ENCODE measurements at places on chromosomes 2 and 18. TPM values are rescaled to one million over a fixed set of nuclear protein-coding genes. Genes with fewer than 3 reads are reported as not detected.

DNA sequence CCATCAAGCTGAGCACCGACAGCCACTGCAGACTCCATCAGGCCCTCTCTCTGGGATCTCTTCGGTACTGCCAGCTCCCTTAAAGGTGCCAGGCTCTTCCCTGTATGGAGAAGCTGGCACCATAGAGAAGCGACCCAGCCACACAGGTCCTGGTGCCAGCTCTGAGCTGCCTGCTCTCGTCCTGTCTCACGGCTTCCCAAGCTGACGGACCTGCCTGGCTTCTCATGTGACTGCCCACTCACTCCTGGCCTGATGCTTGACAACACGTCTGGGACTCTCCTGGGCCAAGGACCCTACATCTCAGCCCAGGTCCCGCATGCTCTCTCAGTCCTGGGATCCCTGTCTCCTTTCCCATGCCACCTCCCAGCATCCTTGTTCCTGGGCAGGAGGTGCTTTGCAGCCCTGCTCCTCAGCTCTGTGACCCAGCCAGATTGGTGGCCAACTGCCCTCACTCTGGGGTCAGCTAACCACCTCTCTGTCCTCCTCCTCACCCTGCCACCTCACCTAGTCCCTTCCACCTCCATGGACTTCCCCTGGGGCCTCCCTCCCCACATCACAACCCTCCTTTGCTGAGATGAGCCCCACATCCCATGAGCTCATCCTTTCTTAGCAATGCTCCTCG is 12.5 kb upstream of the ATOH8 start:
- DNase-seq = no peak

- no peak for DNase-seq
Observed at GRCh38 chr2:206955253-206955652, 15.9 kb downstream of the CPO start.

DNA sequence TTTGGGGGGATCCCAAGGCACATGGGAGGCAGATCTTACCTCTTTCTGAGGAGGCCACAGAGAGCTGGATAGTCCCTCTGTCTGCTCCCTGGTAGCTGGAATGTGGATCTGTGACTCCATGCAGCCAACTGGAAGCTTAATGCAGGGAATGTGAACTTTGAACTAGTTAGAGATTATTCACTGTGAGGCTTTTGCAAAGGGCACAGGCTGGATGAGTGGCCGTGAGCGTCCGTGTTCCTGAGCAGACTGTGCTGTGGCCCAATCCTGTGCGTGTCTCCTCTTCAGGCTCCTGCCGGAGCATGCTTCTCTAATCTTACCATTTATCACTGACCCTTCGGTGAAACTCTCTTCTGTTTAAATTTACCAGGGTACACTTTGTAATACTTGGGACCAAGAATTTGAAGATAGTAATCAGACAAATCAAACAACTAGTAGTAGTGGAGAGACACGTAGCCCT is 187.6 kb downstream of the PTPRM start:
- no peak for DNase-seq

GRCh38 chr2:239035361-239035814 is 187.5 kb downstream of the TWIST2 start:
- DNase-seq = no peak

DNA sequence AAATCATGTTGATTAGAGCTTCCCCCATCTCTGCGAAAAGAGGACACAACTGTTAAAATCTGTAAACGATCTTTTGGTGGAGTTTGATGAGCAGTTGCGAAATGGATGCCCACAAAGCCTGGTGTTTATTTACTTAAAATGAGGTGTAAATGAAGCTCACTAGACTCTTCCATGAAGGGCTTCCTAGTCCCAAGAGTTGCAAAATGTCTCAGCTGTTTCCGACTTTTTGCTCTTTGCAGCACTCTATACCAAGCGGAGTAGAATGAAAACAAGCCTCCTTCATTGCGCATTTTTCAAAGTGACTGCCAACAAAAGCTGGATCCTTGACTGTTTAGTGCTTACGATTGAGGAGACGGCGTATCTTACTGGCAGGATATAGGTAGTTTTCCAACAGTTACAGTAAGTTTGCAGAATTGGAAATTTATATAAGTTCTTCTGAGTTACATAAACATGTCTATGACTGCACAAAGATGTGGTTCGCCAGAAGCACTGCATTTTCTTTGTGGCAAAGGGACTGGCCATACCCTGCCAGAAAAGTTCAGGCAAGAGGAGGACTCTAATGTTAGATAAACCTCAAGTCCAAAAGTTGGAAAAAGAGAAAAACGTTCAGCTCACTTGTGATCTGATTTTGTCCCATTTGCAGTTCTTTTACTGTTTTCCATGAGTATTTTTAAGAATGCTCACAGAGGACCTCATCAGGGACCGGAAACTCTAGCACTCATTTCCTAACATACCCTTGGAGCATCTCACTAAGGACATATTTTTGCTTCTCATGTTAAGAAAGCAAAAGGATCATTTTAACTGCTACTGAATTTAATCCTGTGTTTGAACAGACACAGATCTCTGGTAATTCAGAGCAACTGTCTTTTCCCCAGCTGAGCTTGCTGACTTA is 42.7 kb downstream of the COLEC12 start:
- no peak for DNase-seq

GRCh38 chr2:199462347-199462955 is 4.7 kb upstream of the SATB2 start:
- no peak for DNase-seq

- no peak for DNase-seq
Observed at GRCh38 chr2:134454931-134455330, 201.1 kb downstream of the MGAT5 start.

GRCh38 chr2:218002143-218002844 is 501 bp downstream of the TNS1 start:
- no peak for DNase-seq

GRCh38 chr2:108981846-108982245 is 7.2 kb downstream of the EDAR start:
- no peak for DNase-seq

DNA sequence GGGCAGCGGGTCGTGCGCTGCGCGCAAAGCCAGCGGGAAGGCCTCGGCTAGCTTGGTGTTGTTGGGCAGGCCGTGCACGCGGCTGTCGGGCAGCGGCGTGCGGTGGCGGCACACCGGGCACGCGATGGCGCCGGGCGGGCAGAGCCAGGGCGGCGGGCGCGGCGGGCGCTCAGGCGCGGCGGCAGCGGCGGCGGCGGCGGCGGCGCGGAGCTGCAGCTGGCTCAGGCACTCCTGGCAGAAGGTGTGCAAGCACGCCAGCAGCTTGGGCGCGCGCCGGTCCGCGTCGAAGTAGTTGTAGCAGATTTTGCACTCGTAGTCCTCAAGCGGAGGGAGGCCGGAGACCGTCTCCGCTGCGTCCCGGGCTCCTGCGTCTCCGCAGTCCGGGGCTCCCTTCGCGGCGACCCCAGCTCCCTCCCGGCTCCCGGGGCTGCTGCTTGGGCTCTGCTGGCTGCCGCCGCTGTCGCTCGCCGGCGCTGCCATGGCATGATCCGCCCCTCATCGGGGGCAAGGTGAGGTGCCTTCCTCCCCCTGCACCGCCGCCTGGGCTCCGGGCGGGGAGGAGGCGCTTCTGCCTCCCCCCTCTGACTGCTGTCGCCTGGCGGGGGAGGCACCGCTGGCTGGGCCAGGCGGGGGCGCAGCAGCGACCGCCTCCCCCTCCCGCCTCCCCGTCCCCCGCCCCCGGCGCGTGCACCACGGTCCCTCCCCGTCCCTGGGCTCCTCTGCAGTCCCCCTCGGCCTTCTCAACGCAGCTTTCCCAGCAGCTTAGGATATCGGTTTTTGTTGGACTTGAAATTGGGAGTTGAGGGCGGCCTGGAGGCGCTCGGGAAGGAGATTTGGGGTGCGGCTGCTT is 21.0 kb upstream of the PAX3 start:
- no peak for DNase-seq

GRCh38 chr2:184780384-184780783 is 182.1 kb downstream of the ZNF804A start:
- no peak for DNase-seq

DNA sequence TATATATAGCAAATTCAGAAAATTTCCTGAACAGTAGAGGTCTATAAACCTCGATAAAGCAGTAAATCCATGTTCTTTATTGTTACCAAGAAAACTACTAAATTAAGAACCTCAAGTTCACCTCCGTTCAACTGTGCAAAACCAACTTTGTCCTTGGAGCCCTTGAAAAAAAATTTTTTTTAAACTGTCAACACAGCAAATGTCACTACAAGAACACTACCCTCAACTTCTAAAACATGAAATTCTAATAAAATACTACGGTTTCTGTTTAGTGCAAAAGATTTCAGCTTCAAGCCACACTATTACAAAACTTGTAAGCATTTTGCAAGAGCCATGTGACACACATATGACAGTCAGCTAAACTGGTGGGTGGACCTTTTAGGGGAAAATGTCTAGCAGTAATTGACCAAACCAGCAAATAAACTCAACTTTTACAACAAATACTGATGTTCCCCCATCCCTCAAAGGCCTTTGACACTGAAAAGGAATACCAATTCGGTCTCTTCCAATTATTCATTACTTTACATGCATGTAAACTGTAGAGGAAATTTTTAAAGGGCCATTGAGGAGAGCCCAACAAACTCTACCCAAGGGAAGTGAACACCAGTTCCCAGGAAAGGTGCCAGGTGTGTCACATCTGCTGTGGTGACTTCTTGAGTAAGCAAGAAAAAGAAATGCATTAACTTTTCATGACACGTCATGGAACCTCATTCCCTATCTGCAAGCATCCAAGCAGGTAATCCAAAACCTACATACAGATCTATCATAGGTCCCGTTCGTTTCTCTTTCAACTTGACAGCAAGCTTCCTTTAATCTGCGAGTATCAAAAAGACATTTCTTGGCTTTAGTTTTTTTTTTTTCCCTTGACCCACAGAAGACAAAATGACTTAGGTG is 1.4 kb downstream of the RAB1A start:
- DNase-seq = no peak

DNA sequence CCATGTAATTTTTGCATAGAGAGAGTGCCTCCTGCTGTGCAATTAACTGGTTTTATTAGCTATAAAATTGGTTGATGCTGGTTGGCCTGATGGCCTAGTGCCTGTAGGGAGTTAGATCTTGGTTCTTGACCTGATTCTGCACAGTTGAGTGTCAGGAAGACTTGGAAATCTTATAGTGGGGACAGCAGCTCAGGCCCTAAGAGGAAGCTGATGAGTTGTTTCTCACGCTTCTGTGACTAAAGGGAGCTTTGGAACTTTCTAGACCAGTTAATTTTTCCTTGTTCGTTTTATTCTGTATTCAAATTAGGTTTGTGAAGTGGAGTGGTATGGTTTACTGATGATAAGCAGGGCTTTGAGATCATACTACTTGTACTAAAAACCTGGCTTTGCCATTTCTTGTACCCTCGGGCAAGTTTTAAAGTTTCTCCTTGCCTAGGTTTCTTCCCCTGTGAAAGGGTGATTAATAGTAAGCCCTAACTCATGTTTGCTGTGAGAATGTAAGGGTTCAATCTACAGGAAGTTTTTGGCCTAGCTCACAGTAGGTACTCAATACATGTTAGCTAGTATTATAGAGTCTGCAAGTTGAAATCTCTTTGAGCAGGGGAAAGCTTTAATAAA is 82.1 kb downstream of the MAP3K20 start:
- no peak for DNase-seq

GRCh38 chr2:238574490-238575271 is 148.0 kb downstream of the ASB1 start:
- no peak for DNase-seq

Gene CCDC121
- 12.0 TPM for polyA plus RNA-seq

Gene GPR35
- polyA plus RNA-seq = 2.9 TPM

Gene DUSP19
- polyA plus RNA-seq = 5.2 TPM

Gene HOXD8
- 170 TPM for polyA plus RNA-seq

Gene XDH
- polyA plus RNA-seq = 0.50 TPM

Gene TCF4
- polyA plus RNA-seq = 77.2 TPM

All from left kidney (tissue), 8 donors.